ENCODE measurements at places on chromosomes 4 and X. TPM values are rescaled to one million over a fixed set of nuclear protein-coding genes. Genes with fewer than 3 reads are reported as not detected.

Gene USP26
- total RNA-seq = not detected

GRCh38 chr4:181677621-181678020, 565.6 kb upstream of the TENM3 start:
- no peaks in the 10 kb centered on the region for H3K27me3 ChIP-seq
- no peaks in the 10 kb centered on the region for H3K4me1 ChIP-seq
- H3K36me3 ChIP-seq = no peaks in the 10 kb centered on the region
- no peak for DNase-seq

DNA sequence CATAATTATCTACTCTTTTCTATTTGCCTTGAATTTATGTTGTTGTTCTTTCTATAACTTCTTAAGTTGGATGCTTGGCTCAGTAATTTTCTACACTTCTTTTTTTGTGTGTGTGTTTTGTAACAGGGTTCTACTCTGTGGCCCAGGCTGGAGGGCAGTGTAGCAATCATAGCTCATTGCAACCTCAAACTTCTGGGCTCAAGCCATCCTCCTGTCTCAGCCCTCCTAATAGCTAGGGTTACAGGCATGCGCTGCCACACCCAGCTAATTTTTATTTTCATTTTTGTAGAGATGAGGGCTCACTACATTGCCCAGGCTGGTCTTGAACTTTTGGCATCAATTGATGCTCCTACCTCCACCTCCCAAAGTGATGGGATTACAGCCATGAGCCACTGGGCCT, 20.7 kb upstream of the UCHL1 start:
- no peak overlapping the region for H3K27ac ChIP-seq
- DNase-seq = no peak
- peaks cover 4% of the 10 kb centered on the region for H3K27me3 ChIP-seq
- no peaks in the 10 kb centered on the region for H3K36me3 ChIP-seq

DNA sequence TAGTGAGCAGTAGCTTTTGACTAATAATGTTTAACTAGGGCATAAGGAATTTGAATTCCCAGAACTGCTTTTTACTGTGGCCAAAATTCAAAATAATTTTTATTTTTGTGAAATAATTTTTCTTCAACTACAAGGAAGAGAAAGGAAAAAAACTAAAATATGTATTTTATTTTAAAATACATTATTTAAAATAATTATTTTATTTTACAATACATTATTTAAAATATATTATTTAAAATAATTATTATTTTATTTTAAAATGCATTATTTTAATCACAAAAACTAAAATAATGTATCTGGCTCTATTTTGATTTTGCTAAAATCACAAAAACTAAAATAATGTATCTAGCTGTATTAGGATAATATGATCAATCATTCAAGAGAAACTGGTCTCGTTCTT, 210.4 kb downstream of the RELL1 start:
- H3K4me3 ChIP-seq = no peak overlapping the region
- H3K27me3 ChIP-seq = peaks cover 27% of the 10 kb centered on the region
- DNase-seq = no peak
- no peaks in the 10 kb centered on the region for H3K4me1 ChIP-seq
- no peak overlapping the region for H3K27ac ChIP-seq
